Posterior vena cava (tissue), 2 donors: ENCODE measurements at places on chromosomes 5 and 9.

DNA sequence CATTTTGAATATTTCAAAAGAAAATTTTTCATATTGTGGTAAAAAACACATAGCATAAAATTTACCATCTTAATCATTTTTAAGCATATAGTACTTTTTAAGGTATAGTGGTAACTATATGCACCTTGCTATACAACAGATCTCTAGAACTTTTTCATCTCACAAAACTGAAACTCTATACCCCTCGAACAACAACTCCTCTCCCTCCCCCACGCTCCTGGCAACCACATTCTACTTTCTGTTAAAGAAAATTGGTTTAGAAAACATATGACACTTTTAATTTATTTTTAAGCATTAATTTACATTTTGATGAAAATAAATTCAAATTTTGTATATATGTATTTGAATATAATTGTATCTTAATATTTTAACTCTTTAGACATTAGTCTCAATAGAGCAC, 147.2 kb upstream of the EFNA5 start:
- DNase-seq = no peak

DNA sequence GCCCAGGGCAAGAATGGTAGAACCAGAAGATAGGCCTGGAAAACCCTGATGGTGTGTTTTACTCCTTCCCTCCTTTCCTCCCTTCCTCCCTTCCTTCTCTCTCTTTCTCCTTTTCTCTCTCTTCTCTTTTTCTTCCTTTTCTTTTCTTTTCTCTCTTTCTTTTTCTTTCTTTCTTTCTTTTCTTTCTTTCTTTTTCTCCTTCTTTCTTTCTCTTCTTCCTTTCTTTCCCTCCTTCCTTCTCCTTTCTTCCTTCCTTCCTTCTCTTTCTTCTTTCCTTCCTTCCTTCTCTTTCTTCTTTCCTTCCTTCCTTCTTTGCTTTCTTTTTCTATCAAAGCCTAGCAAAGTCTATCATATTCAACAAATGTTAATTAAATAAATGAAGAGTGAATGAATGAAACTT, 24.0 kb upstream of the UBE2QL1 start:
- DNase-seq = no peak

DNA sequence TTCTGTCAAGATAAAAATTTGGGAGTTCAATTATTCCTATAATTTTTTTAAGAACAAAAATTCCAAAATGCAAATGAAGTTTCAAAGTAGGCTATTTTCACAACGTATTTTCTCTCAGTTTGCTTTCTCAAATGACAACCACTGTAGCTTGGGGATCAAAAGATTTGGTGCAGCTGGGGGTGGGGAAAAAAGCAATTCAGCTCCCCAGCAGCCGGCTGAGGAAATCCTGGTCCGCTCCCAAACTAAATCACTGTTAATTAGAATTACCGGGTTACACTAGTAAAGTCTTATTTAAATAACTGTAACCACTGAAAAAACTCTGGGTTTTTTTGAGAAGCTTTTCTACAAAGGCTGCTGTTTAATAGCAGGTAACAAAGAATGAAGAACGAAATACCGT, 5.7 kb downstream of the NR6A1 start:
- no peak for DNase-seq

- no peak for DNase-seq
These were observed 156.0 kb downstream of the CDC42SE2 start for GRCh38 chr5:131419877-131420276.

GRCh38 chr5:34586117-34586885, 69.8 kb upstream of the RAI14 start:
- DNase-seq = no peak

DNA sequence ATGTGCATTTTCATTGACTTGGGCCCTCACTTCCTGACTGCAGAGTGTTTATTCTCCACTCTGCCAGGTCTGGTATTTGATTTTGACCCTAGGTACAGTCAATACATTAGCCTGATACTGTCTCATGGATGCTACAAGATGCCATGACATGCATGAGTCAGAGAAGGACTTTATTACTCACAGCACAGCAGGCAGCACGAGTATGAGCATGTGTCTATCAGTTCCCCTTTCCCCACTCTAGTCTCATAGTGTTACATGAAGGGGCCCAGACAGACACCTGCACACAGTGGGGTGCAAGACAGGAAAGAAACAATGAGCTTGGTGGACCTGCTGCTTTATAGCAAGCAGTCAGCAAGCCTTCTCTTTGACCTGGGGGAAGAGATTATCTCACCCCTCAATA, 19.6 kb downstream of the ITGA2 start:
- DNase-seq = no peak

DNA sequence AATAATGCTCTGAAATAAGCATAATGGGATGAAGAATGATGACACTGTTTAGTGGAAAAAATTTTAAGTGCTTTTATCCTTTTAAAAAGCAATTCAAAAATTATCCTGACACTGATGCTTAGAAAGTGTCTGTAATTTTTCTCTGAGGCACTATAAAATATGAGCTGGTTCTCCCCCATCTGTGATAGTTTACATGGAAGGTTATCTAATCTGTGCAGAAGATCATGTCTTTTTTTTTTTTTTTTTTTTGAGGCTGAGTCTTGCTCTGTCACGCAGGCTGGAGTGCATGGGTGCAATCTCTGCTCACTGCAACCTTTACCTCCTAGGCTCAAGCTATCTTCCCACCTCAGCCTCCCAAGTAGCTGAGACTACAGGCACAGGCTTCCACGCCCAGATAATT, 15.2 kb upstream of the TAF11L2 start:
- no peak for DNase-seq

DNA sequence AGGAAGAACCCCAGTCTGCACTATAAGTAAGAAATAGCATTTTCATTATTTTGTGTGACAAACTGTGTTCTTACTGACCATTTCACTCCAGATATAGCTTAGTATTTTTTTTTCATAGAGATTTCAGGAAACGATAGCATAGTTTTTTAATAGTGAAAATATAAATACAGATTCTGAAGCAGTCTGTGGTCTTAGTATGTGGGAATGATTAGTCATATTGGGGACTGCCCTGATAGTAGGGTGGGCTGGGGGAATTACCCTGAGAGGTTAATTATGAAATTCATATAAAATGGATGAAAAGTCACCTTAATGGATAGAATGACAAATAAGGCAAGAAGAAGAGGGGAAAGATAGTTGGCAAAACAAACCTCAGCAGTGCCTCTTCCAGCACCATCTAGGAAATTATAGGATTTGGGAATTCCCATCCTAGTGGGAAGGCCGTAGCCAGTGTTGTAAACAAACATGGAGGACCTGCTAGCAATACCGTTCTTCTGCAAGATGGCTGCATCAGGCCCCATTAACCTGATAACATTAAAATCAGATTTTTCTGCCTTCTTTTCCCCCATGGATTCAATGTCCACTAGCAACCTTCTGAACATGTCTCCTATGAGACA, 23.7 kb upstream of the NR3C1 start:
- DNase-seq = no peak

- peak; percentile 80 for DNase-seq
These were observed 47.8 kb downstream of the NR3C1 start for GRCh38 chr5:143355710-143356109.
